ENCODE measurements at places on chromosomes 5 and 9.

- no peaks in the 10 kb centered on the region for H3K36me3 ChIP-seq
- H3K4me1 ChIP-seq: no peaks in the 10 kb centered on the region
- no peaks in the 10 kb centered on the region for H3K27me3 ChIP-seq
- no peak for DNase-seq
- no peak overlapping the region for H3K4me3 ChIP-seq
- H3K27ac ChIP-seq: no peak overlapping the region
These were observed 42.3 kb upstream of the MOCS2 start for GRCh38 chr5:53151713-53152458.

- no peak for DNase-seq
- no peak overlapping the region for H3K4me3 ChIP-seq
- H3K36me3 ChIP-seq: no peaks in the 10 kb centered on the region
- no peaks in the 10 kb centered on the region for H3K27me3 ChIP-seq
- no peaks in the 10 kb centered on the region for H3K4me1 ChIP-seq
These were observed 12.0 kb downstream of the PCDHAC2 start for GRCh38 chr5:140978260-140978659.

- no peaks in the 10 kb centered on the region for H3K27me3 ChIP-seq
- H3K4me3 ChIP-seq: no peak overlapping the region
- no peak for DNase-seq
- H3K4me1 ChIP-seq: no peaks in the 10 kb centered on the region
- H3K27ac ChIP-seq: no peak overlapping the region
These were observed 453.3 kb upstream of the KLF4 start for GRCh38 chr9:107942856-107943255.

- no peaks in the 10 kb centered on the region for H3K36me3 ChIP-seq
- peaks cover 32% of the 10 kb centered on the region for H3K4me1 ChIP-seq
- H3K27me3 ChIP-seq: peaks cover 19% of the 10 kb centered on the region
- H3K4me3 ChIP-seq: no peak overlapping the region
- no peak for DNase-seq
- H3K27ac ChIP-seq: no peak overlapping the region
These were observed 11.8 kb downstream of the NR6A1 start for GRCh38 chr9:124759327-124759726.

DNA sequence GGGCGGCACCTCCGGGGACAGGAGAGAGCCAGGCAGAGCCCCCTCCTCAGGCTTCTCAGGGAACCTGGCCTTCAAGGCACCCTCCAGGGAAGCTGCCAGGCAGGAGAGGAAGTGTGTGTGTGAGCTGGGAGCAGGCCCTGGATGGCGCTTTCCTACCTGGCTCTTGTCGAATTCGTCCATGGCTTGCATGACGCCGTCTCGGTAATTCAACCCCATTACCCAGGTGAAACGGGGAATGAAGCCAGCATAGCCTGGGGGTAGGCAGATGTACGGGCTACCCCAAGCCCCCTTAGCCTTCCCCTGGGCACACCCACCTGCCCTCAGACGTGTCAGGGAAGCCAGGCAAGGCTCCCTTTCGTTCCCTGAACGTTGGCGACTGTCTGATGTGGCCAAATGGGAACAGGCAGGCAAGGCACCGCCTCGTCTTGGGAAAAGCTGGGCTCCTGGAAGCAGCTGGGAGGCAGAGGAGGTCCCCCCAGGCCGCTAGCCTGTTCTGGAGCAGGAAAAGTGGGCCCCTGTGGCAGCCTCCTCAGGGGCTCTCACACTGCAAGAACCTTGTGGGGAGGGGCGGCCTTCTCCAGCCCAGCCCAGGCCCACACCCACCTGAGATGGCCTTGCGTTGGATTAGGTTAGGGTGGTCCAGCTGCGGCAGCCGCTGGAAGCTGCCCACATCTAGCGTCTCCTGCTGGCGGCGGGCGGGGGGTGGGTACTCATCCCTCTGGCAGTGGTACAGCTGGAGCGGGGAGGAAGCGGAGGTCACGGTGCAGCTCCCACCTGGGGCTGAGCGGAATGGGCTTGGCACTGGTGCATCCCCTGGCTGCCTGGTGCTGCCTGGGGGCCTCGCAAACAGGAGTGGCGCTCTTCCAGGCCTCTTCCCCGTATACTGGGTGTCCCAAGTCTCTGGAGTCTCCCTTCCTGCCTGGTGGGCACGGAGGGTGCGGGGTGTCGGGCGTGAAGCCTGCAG, 3.7 kb downstream of the TUBB4B start:
- H3K4me3 ChIP-seq: no peak overlapping the region
- peaks cover 36% of the 10 kb centered on the region for H3K4me1 ChIP-seq
- DNase-seq: no peak
- H3K36me3 ChIP-seq: no peaks in the 10 kb centered on the region
- no peak overlapping the region for H3K27ac ChIP-seq

Measured in left lung (tissue), 14 donors.